ENCODE measurements at places on chromosomes 4 and X. TPM values are rescaled to one million over a fixed set of nuclear protein-coding genes. Genes with fewer than 3 reads are reported as not detected.

DNA sequence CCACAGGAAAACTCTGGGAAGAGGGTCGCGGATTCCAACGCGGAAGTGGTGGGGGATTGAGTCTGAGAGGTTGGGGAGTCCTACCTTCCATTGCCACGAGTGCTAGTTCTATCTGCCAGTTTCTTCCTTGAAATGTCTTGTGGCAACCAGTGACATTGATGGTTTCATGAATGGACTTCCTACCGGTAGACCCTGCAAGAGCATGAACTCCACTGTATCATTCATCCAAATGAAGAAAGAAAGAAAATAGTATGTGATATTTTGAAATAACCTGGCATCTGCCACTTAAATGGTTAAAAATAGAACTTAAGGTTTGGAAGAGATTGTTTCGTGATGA is 1.1 kb upstream of the SLC10A7 start:
- no peak overlapping the region for H3K27ac ChIP-seq
- no peak for DNase-seq
- H3K27me3 ChIP-seq = no peaks in the 10 kb centered on the region
- H3K4me1 ChIP-seq = no peaks in the 10 kb centered on the region
- H3K36me3 ChIP-seq = no peaks in the 10 kb centered on the region

GRCh38 chr4:122045533-122045932 is 93.7 kb upstream of the TRPC3 start:
- H3K27ac ChIP-seq = no peak overlapping the region
- peak; percentile 81 for DNase-seq
- H3K4me1 ChIP-seq = peaks cover 19% of the 10 kb centered on the region
- no peak overlapping the region for H3K4me3 ChIP-seq
- H3K27me3 ChIP-seq = no peaks in the 10 kb centered on the region

DNA sequence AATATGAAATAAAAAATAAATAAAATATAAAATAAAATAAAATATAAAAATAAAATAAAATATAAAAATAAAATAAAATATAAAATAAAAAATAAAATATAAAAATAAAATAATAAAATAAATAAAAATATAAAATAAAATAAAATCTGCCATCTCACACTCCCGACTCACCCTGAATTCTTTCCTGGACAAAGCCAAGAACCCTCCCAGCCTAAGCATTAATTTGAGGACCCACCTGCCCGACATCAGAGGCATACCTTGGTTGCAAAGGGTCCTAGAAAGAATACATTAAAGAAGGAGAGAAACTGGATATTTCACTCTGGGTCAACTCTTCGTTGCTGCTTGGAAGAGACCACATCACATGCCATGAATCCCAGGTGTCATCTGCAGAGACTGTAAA is 138.3 kb downstream of the CRLF2 start:
- no peaks in the 10 kb centered on the region for H3K4me1 ChIP-seq
- peak overlapping the region; percentile 70 for H3K27ac ChIP-seq
- H3K4me3 ChIP-seq = no peak overlapping the region

DNA sequence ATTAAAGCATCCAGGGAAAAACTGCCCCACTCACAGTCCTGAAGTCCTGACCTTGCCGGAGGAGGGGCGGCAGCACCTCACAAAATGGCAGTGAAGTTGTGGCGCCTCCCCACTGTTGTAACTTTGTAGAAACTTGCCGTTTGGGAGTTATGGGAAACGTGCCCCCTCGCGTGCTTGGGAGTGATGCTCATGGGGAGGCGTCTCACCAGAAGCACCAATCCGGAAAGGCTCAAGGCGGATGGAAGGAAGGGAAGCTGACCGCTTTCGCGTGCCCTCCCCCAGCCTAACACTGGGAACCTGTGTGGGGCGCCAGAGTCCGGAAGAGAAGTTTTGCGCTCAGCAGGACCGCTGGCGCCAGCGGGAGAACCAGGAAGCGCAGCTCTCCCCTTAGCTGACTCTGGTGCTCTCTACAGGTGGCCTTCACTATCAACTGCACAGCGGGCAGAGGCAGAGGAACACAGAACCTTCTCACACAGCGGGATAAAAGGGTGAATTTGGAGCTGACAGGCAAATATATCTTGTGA is at the start of the genes CT45A10 and SAGE1:
Gene CT45A10, minus strand, starts transcription at position 151 of the 524 bp plus-strand sequence. CDS start 8,100 bp downstream, outside the sequence.
Gene SAGE1, plus strand, starts transcription at position 423 of the 524 bp plus-strand sequence. CDS start 2,527 bp downstream, outside the sequence.
- no peak within 1 kb of the TSS for H3K27ac ChIP-seq
- H3K27me3 ChIP-seq = no peaks in the 10 kb centered on the region
- H3K36me3 ChIP-seq = no peaks in the 10 kb centered on the region
- no peaks in the 10 kb centered on the region for H3K4me1 ChIP-seq
- no peak within 1 kb of the TSS for H3K4me3 ChIP-seq

The MAB21L2 gene
- 0.29 TPM for total RNA-seq

The DDX53 gene
- total RNA-seq = not detected
